Lower lobe of right lung (tissue), 2 donors: ENCODE measurements at places on chromosomes 1 and 21.

GRCh38 chr21:16597753-16598152, 868.0 kb downstream of the USP25 start:
- no peak for DNase-seq

DNA sequence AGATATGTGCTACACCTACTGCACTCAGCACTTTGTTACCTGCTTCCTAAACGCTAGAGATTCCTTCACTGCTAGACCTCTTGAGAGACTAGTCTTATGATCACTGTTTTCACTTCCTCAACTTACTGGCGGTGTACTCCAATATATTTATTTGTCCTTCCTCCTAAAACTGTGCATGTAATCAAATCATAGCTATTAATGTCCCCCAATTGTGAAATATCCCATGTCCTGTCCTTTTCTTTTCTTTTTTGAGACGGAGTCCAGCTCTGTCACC, 3.4 kb downstream of the SOAT1 start:
- no peak for DNase-seq

DNA sequence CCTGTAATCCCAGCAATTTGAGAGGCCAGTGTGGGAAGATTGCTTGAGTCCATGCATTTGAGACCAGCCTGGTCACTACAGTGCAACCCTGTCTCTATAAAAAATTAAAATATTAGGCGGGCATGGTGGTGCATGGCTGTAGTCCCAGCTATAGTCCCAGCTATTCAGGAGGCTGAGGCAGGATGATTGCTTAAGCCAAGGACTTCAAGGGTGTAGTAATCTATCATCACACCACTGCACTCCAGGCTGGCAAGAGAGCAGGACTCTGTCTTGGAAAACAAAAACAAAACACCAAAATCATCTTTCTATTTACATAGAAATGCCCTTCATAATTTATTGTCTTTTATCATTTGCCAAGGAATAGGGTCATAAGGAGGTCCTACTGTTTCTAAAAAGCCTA, 1274.1 kb upstream of the NCAM2 start:
- no peak for DNase-seq

DNA sequence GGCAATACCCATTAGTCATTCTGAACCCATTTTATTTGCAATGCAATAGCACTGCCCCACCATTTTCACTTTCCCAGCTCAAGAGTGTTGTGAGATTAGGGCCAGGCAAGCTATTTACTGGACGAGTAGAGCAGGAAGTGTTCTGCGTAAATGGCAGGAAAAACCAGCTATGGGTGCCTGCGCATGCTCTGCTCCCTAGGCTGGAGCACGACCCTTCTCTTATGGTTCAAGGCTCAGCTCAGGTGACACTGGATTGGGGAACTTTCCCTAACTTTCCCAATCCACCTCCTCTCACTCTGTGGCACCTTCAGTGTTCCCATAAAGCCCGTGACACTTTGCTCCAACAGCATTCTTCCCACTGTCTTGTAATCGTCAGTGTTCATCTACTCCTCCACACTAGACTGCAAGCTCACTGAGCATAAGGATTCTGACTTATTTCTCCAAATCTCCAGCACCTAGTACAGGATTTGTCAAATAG, 3.6 kb upstream of the MAN1A2 start:
- DNase-seq: no peak

GRCh38 chr1:199297887-199298286, 659.0 kb downstream of the PTPRC start:
- no peak for DNase-seq

GRCh38 chr1:111775966-111776365, 20.3 kb downstream of the DDX20 start:
- no peak for DNase-seq

- no peak for DNase-seq
Observed at GRCh38 chr1:20009212-20009611, 29.8 kb upstream of the PLA2G2A start.

DNA sequence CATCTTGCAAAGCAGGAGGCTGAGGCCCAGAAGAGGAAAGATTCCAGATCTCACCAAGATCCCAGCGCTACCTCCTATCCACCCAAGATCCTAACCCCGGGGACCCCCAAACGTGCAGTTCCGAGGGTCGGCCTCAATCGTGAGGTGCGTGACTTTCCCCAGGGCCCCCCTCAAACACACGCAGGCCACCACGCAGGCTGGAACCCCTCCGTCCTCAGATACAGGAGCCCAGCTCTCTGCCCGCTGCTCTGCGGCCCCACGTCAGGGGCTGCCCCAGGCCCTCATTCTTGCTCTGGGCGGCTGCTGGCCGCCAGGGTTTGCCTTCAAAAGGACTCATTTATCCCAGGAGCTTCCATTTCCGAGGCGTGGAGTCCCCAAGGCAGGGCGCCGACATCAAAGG, 39.9 kb downstream of the KRTAP10-1 start:
- no peak for DNase-seq

- DNase-seq: no peak
Observed at GRCh38 chr1:6825828-6826227, 40.6 kb downstream of the CAMTA1 start.

GRCh38 chr1:8747879-8748825, 69.3 kb downstream of the RERE start:
- DNase-seq: no peak

DNA sequence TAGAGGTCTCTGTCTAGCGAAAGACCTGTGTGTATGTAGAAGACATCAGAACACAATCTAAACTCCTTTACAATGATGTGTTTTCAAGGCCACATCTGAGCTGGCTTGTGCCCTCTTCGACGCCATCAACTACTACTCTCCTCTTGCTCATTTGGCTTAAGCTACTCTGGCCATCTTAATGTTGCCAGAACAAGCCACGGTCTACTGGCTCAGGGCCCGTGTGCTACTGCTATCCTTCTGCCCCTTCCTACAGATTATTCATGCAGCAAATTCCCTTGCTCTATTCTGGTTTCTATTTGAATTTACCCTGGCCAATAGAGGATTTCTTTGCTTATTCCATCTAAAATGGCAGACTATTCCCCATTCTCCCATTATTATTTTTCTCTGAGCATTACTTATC, 121.7 kb downstream of the ZZZ3 start:
- no peak for DNase-seq

GRCh38 chr1:17531682-17532487, 7.6 kb upstream of the ARHGEF10L start:
- DNase-seq: no peak

DNA sequence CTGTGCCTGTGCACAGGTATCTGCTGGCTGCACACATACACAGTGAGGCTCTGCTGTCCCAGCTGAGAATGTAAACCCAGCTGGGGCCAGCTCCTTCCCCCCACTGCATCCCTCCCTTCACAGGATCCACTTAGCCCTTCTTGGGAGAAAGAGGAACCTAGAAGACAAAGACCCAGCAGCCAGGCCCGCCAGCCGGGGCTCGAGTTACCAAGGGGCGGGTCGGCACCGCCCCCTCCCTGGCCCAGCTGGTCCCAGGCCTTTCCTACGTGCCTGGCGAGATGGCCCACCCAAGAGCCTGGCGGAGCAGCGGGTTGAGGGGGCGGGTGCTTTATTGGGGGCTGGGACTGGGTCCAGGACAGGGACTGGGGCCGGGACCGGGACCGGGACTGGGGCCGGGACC, 2.1 kb downstream of the SH3BGRL3 start:
- DNase-seq: no peak

GRCh38 chr1:184506481-184506880, 119.7 kb downstream of the C1orf21 start:
- no peak for DNase-seq

GRCh38 chr1:110857964-110858948, 14.7 kb upstream of the CD53 start:
- no peak for DNase-seq

DNA sequence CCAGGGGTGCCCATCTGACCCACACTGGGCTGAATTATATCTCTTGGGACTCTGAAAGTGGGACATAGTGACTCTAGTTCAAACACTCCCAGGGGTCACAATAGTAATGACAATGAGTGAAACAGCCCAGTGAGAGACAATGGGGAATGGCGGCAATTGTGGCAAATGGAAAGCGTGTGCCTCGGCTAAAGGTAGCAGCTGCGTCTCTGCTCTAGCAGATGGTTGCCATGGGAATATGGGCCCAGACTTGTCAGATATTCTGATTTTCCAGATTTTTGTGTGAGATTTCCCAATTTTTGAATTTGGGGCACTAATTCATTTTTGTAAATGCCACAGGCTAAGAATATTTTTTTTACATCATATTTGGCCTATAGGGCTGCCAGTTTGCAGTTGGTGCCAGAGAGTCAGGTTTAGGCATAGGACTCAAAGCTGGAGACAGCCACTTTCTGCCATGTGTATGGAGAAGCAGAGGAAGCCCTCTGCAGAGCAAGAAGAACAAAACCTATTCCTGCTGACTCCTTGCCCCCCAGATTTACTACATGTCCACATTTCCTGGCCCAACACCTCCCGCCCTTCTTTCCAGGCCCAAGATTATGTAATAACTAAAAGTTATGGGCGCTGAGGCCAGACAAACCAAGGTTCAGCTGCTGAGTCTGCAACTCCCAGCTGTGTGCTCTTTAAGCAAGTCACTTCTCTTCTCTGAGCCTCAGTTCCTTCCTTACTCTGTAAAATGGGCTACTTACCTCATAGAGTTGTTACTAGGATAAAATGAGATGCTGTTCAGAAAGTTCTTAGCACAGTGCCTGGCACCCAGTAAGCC, 21.6 kb upstream of the PTP4A2 start:
- no peak for DNase-seq

DNA sequence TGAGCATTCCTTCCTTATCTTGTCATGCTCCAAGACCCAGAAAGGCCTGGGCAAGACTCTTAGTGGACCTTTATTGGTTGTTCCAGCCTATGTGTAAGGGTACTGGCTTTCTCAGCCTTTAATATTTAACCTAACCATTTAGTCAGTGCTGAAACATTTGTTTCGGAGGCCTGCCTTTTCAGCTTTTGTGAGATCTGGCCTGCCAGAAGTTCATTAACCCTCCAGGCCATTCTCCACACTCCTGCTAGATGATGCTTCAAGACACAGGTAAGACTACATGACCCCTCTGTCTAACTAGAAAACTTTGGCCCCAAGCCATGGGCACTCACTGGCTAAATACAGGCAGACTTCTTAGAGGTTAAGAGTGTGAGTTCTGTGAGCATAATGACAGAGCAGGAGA, 138.4 kb upstream of the ZP4 start:
- DNase-seq: no peak
